Stimulated activated naive B cell treated with anti-CD40 and anti-IgM and Interleukin-4, amounts not matched to agents 10 μg/mL and 1 μg/mL and 100 μg/mL, for 72 hours (primary cell): ENCODE measurements at places on chromosomes 1 and 21.
A peak's percentile ranks its signal among the peaks of the same experiment; 100 is the strongest.

- DNase-seq = no peak
These were observed 312.4 kb downstream of the PTBP2 start for GRCh38 chr1:97033949-97034348.

- no peak for DNase-seq
These were observed 1.3 kb upstream of the XKR8 start for GRCh38 chr1:27958513-27958912.

GRCh38 chr1:169521226-169521625 lies 35.5 kb upstream of the SLC19A2 start:
- DNase-seq = no peak

- DNase-seq = no peak
These were observed 19.7 kb upstream of the GNG4 start for GRCh38 chr1:235669277-235669676.

GRCh38 chr1:97196825-97197516 lies 475.4 kb downstream of the PTBP2 start:
- no peak for DNase-seq

- DNase-seq = no peak
These were observed 136.4 kb upstream of the KCNE2 start for GRCh38 chr21:34227386-34227852.

GRCh38 chr1:218525031-218525430 lies 179.9 kb downstream of the TGFB2 start:
- no peak for DNase-seq

- DNase-seq = no peak
These were observed 113.8 kb downstream of the KCND3 start for GRCh38 chr1:111875640-111876039.

- DNase-seq = no peak
These were observed 1192.7 kb downstream of the KCNT2 start for GRCh38 chr1:195415584-195415983.

- DNase-seq = no peak
These were observed 64.7 kb downstream of the VAV3 start for GRCh38 chr1:107900090-107900945.

GRCh38 chr1:164701189-164701761 lies 142.3 kb downstream of the PBX1 start:
- no peak for DNase-seq

- DNase-seq = no peak
These were observed 14.6 kb upstream of the ACBD3 start for GRCh38 chr1:226201029-226201593.

DNA sequence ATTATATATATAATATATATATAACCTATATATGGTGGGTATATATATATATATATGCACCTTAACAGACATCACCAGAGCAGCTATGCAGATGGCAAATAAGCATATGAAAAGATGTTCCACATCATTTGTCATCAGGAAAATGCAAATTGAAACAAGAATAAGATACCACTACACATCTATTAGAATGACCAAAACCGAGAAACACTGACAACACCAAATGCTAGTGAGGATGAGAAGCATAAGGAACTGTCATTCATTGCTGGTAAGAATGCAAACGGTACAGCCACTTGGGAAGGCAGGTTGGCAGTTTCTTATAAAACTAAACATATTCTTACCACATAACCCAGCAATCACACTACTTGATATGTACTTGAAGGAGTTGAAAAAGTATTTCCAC lies 219.8 kb upstream of the PRMT6 start:
- DNase-seq = no peak

DNA sequence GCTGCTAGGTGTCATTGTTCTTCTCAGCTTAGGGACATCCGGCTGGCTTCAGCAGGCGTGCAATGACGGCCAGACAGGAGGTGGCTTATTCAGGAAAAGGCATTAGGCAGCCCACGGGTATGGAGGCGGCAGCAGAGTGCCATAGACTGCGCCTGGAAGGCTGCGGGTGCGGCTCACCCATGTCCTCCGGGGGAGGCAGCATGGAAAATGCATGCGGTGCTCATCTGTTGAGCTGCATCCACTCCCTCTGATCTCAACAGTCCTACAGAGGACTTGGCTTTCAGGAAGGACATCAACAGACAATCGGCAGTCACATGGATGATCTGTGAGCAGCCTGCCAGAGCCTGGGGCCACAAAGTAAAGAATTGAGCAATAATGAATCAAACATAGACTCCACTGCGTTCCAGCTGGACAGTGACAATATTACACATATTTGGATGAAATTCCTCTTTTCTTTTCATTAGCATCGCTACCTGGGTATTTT lies 42.9 kb downstream of the UMODL1 start:
- no peak for DNase-seq

GRCh38 chr1:226618380-226618779 lies 69.8 kb downstream of the STUM start:
- DNase-seq = no peak

DNA sequence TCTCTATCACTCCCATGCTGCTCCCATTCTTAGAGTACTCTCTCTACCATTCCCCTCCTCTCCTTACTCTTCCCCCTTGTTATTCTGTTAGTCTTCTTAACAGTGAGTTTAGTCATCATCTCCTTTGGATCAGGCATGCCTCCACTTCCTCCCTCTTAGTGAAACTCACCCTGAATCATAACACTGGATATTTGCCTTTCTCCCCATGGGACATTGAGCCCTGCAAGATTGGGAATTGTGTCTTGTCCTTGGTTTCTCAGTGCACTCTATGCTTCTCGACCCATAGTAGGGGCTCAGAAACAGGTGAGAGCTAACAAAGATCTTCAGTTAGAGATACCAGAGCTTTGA lies 68.3 kb upstream of the GCLM start:
- DNase-seq = no peak

- DNase-seq = no peak
These were observed 38.7 kb downstream of the CHAF1B start for GRCh38 chr21:36423771-36424433.

- DNase-seq = no peak
These were observed 46.6 kb downstream of the CRB1 start for GRCh38 chr1:197314682-197315081.

DNA sequence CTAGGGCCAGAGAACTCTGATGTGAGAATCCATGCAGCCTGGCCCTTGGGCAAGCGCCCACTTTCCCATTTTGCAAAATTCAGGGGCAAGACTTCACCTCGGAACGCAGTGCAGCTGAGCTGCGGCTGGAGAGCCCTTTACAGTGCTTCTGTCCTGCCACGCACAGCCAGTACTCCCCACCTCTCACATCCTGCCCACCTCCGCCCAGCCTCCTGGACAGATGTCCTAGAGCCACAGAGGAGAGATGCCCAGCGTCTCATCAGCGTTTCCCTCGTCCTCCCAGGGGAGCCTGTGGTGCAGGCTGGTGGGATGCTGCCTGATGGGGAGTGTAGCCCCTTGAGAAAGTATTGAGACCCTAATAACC lies 29.6 kb downstream of the RUNX3 start:
- DNase-seq = no peak

GRCh38 chr1:48889082-48889481 lies 112.4 kb upstream of the BEND5 start:
- DNase-seq = no peak

- DNase-seq = no peak
These were observed 55.5 kb downstream of the CD46 start for GRCh38 chr1:207807326-207807689.

DNA sequence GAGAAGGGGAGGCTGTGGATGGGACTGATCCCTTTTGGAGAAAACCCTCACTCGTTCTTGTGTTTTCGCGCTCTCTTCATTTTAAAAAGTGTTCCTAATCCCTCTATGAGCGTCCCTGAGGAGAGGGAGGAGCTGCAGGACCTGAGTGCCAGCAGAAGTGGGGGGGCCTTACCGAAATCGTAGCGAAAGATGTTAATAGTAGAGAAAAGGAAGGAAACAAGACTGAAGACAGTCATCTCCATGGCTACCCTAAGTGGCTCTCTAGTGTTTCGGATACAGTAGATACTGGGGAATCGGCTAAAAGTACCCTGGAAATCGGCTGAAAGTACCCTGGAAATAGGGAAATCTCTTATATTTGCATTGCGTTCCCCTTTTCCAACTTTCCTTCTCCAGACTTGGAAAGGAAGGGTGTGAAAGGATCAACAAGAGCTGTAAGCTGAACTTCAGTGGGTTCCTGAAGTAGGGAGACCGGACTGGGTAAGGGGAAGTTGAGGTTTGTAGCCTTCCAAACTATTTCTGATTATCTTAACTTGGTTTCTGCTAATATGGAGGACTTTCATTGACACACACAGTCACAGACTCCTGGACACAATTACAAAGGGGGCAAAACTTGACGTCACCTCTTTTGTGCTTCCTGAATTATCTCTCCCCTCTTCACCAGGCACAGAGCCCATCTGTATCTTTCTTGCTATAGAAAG lies 486 bp upstream of the DSTYK start:
- DNase-seq = no peak

DNA sequence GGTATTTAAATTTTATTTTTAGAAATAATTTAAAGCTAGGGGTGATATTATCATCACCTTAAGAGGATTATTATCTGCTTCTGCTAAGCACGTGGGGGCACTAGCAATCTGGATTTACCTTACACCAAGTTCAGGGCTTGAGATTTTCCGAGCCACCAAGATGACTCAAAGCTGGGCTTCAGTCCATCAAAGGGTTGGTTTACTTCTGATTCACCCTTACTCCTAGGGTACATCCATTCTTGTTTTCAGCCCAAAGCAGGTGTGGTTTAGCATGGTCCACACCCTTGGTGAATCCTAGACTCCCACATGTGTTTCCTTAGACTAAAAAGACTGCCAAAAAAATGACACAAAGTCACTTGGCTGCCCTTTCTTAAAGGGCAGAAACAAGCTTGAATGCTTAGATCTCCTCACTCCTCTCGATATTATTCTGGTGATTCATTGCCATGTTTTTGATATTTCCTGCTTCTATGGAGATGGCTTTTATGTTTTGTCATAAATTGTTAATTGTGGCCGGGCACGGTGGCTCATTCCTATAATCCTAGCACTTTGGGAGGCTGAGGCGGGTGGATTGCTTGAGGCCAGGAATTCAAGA lies 9.8 kb upstream of the PRSS38 start:
- DNase-seq = no peak

DNA sequence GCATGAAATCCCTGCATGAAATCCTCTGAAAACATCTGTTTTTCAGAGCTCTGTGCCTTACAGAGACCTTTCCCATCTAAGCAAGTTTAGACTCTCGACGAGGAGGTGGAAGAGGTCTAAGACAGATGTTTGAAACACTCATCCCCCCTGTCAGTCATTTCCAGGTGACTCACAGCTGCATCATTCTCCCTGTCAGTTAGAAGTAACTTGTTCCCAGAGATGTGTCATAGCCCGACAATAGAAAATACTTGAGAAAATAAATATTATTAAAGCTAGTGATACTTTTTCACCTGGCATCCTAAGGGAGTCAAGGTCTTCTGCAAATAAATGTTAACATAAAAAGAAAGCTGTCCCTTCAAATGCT lies 41.6 kb upstream of the SEC16B start:
- no peak for DNase-seq

GRCh38 chr1:33902486-33903209 lies 38.8 kb downstream of the HMGB4 start:
- no peak for DNase-seq

- no peak for DNase-seq
These were observed 106.5 kb downstream of the SPATA46 start for GRCh38 chr1:162270016-162270770.

- DNase-seq = no peak
These were observed 426.7 kb downstream of the KCNT2 start for GRCh38 chr1:196181594-196181878.

- DNase-seq = no peak
These were observed 633.8 kb downstream of the NCAM2 start for GRCh38 chr21:21631961-21632360.

DNA sequence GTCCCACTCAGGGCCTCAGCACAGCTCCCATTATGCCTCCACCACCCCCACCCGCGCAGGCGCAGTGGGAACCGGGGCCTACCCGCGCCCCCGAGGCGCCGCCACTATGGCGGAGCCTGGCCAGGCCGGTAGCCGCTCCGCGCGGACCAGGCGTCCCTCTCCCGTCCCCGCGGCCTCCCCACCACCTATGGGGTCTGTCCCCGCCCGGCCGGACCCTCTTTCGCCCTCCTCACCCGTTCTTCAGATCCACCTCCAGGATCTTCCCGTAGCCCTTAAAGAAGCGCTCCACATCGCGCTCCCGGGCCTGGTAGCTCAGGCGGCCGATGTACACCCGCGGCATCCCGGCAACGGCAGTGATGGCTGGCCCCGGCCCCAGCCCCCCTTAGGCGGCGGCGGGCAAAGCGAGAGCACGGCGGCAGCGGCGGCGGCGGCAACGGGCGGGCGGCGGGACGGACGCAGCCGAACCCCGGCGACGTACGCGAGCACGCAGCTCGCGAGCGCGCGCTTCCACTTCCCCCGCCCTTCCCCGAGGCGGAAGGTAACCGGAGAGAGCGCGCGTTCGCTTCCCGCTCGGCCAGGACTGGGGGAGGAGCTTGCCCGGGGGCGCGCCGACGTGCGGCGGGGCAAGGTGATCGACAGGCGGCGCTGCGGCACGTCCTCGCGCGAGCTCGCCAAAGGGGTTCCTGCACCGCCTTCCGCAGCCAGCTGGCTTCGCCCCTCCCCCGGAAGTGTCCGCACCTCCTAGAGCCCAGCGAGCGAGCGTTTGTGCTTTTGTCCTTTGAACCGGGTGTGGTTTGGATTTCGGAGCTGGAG lies at the start of gene SRSF4:
Gene SRSF4 (minus strand): TSS at position 488 of the 813 bp plus-strand sequence. CDS start 148 bp downstream, at position 340.
- peak; percentile 99 for DNase-seq

GRCh38 chr1:112879834-112880233 lies 76.2 kb downstream of the SLC16A1 start:
- no peak for DNase-seq

- DNase-seq = no peak
These were observed 6.1 kb downstream of the SMG5 start for GRCh38 chr1:156276532-156276931.

DNA sequence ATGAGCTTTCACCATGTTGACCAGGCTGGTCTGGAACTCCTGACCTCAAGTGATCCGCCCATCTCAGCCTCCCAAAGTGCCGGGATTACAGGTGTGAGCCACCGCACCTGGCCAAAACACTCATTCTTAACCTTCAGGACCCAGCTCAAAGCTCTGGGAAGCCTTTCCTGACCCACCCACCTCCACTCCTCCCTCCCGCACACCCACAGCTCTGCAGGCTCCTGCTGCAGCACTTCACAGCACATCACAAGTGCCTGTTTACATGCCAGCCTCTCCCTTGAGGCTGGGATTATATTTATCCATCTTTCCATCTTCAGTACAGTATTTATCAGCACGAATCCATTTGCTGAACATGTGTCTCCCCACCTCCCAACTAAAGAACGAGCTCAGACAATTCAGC lies 14.9 kb downstream of the SLC9A1 start:
- no peak for DNase-seq

GRCh38 chr1:6523566-6523965 lies 30.7 kb downstream of the NOL9 start:
- DNase-seq = no peak

DNA sequence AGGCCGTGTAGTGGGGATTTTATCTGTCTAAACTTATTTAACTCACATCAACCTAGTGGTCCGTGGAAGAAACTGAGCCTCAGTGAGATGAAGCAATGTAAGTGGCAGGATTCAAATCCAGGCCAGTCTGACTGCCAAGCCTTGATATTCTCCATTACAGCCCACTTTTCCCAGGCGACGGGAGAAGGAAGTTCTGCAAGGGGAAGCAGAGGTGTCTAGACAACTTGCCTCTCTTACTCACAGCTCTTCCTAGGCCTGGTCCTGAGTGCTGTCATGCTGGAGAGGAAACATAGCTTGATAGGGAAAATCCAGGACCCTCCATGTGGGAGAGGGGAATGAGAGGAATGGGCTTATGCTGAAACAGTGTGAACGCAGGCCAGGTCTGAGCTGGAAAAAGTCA lies 9.1 kb downstream of the CTSE start:
- DNase-seq = no peak
